Stimulated activated CD4-positive, alpha-beta T cell treated with anti-CD3 and anti-CD28 coated beads, Interleukin-1b, Interleukin-23, amount 100 ng/mL, for 1 hour (primary cell): ENCODE measurements at places on chromosomes 11 and 22.

- no peak for DNase-seq
Measured at GRCh38 chr11:61923166-61924063, 6.0 kb upstream of the RAB3IL1 start.

DNA sequence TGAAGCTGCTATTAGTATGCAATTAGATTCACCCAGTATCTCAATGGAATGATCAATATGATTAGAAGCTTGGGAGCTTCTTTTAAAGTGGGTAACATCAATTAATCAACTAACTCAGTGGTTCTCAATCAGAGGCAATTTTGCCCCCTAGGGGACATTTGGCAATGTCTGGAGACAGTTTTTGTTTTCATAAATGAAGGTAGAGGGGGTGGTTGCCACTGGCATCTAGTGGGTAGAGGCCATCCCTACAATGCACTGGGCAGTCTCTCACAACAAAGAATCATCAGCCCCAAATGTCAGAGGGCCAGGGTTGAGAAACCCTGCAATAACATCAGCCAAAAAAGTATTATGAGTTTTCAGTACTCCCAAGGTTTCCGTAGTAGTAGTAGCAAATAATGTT, 5.9 kb upstream of the AMOTL1 start:
- DNase-seq, result no peak

GRCh38 chr11:19946681-19947080, 213.6 kb downstream of the DBX1 start:
- no peak for DNase-seq

DNA sequence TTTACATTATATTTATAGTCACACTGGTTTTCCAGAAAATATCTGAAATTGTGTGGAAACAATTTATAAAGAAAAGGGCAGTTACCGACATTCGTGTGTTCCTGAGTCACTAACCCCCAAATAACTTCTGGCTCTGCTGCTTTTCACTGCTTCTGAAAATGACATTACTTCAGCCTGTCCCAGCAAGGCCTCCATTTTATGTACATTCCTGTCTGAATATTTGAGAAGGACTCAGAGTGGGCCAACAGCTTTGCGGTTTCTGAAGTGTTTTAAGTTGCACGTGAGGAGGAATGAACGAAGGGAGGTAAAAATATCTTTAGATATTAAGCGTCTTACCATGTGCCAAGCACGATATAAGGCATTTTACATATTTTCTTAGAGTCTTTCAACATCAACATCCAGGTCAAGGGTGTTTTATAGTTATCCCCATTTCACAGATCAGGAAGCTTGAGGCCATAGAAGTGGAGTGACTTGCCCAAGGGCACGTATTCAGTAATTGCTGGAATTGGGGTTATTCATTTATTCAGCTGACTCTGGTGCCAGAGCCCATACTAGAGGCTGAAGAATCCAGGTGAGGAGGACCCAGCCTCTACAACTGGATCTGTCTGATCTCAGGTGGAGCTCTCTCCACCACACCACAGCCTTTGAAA, 30.8 kb upstream of the WNT11 start:
- DNase-seq, result no peak

GRCh38 chr22:49951986-49952896, 8.3 kb upstream of the PIM3 start:
- DNase-seq, result no peak

DNA sequence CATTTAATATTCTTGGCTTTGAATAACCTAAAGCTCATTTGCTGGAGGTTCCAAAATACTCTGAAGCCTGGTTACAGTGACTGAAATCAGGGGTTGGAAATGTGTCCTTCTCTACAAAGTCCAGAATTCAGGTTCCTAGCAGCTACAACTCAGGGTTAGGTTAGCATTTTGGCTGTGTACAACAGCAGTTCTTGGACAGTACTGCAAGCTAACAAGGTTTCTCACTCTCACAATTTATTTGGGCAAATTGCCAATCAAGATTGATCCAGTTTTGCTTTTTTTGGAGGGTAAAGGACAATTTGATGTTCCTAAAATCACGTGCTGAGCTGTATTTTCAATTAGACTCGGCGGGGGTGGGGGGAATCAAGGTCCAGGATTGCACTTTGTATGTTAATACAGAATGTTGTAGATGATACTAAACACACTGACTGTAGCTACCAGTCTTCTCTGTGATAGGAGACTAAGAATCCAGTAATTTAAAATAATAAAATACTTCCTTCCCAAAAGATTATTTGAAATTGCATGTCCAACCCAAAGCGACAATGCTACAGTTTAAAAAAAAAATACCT, 49.7 kb upstream of the RAPSN start:
- no peak for DNase-seq

GRCh38 chr11:86442827-86443226, 68.1 kb downstream of the CCDC81 start:
- DNase-seq, result no peak

DNA sequence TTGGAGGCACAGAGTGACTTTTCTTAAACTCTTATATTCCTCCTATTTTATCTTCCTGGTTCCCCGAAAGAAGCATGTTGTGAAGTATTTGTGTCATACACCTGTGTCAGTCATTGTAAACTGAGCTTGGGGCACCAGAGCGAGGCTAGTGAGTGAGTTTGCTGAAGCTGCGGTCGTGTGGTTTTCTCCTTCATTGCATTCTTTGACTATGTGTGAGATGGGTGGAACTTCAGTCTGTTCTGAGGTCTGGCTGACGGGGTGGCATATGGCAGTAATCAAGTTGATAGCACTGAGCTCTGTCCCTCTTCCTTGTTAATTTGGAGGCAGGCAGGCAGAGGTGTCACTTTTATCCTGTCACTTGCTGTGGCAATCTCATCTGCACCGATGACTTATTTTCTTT, 4.2 kb downstream of the VPS26B start:
- DNase-seq, result no peak

DNA sequence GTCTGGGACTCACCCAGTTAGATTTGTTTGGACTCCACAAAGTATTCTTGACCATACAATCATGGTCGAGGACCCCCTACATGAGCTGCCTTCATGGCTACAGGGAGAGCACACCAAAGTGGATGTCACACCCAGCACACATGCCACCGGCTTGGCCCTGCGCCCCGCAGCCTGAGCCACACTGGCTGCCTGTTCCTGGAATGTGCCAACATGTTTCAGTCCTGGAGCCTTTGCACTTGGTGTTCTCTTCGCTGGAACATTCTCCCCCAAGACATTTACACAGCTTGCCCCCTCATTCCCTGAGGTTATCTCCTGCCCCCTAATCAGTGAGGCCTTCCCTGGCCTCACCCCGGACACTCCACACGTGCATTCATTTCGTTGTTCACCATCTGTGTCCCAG, 46.0 kb downstream of the PPARA start:
- DNase-seq, result no peak

GRCh38 chr22:42116848-42117424, 13.7 kb downstream of the CYP2D6 start:
- DNase-seq, result no peak

GRCh38 chr11:70066628-70067027, 11.5 kb upstream of the ANO1 start:
- DNase-seq, result no peak

DNA sequence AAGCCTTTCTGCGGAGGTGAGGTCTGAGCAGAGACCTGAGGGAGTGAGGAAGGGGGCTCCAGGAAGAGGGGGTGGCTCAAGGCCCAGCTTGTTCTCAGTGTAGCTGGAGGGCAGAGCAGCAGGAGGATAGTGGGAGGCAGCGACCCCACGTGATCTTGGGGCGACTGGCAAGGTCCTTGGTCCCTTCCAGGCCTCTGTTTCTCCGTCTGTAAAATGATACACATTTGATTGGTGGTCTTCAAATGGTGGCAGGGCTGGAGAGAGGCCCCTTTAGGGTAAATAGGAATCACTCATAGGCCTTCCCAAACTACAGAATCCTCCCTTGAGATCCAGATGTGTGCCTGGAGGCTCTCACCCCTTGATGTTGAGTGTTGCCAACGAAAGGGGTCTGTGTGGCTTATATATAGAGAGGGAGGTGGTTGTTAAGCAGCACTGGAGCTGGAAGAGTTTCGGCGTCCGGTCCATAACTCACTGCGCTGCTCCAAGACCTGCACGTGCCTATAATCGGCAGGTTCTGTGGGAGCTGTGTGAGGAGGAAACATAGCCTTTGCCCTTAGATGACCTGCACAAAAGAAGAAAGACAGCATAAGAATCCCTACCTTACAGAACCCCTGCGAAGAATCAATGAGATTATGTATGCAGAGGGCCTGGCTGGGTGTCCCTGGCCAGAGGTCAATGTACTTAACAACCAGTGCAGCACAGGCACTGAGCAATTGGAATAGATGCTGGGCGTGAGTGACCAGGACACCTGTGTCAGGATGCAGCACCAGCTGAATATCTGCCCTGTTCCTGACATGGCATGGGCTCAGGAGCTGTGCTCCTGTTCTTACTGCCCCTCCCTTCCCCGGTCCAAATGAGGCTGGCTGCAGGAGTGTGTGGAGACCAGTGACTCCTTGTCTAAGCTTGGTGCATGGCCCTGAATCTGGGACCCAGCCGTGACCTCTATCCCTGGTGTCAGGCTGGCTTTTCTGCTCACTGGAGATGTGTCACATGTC, 28.7 kb downstream of the OTOG start:
- DNase-seq, result no peak

DNA sequence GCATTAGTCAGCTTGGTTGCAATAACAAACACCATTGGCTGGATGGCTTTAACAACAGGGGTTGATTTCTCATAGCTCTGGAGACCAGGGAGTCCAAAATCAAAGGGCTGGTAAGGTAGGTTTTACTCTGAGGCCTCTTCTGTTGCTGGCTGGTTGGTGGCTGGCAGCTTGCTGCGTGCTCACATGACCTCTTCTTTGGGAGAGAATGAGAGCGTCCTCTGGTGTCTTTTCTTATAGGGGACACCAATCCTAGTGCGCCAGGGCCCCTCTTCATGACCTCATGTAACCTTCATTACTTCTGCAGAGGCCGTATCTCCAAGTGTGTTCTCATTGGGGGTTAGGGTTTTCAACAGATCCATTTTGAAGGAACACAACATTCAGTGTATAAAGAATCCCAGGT, 1308.3 kb downstream of the TBC1D22A start:
- no peak for DNase-seq

DNA sequence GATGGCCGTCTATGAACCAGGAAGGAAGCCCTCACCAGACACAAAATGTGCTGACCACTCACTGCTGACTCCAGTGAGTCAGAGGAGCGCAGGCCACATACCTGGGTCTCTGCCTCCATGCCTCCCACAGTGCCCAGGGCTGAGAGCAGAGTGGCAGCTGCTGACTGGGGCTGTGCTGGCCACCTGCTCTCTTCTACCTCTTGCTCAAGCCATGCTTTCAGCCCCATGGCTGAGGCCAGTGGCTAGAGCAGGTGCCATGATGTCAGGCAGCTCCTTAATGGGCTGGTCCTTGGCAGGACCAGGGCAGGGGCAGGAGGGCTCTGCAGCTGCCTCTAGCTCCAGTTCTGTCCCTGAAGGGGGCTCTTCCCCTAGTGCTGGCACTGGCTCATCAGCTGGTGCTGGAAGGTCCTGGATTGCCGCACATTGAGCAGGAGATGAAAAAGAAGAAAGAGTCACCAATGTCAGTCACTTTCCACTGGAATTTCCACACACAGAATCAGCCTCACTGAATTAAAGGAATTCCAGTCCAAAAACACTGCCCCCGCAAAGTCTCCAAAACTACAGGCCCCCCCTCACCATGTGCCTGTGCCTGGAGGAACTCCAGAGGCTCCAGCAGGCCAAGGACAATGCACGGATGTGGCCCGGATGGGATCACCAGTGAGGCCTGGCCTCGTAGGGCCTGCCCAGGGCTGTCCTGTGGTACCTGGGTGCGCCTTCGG, 86.4 kb downstream of the GGTLC2 start:
- DNase-seq, result no peak

GRCh38 chr11:106581399-106581798, 436.9 kb downstream of the GUCY1A2 start:
- no peak for DNase-seq

DNA sequence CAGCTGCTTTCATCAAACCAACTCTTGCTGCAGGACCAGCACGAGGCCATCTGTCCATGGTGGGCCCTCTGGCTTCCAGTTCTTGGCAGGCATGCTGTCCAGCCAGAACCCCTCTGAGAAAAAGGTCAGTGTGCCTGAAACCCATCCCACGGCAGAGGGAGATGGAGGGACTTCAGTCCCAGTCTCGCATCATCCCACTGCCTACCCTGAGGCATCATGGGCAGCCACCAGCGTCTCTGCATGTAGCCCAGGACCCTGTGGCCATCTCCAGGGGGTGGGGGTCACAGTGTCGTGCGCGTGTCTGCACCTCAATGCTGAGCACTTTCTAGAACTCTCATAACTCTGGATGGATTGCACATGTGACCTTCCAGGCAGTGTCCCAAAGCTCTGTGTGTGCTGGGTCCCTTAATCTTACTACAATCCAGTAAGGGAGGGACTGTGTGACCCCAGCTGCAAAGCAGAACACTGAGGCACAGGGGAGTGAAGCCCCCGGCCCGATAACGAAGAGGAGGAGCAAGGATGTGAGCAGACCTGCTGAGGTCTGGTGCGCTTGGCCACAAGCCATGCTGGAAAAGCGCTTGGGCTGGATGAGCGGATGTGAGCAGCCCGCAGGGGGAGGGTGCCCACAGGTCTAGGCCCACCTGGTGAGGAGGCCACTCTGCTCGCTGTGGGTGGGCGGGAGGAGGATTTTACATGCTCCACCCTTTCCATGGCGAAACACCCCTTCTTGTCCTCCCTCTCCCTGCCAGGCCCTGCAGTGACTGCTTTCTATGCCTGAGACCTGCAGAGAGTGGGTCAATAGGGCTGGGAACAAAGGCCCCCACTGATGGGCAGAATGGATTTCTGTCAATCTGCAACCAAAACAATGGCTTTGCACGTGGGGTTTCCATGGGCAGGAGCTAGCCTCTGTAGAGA, 1401.0 kb downstream of the BRD1 start:
- DNase-seq, result no peak

DNA sequence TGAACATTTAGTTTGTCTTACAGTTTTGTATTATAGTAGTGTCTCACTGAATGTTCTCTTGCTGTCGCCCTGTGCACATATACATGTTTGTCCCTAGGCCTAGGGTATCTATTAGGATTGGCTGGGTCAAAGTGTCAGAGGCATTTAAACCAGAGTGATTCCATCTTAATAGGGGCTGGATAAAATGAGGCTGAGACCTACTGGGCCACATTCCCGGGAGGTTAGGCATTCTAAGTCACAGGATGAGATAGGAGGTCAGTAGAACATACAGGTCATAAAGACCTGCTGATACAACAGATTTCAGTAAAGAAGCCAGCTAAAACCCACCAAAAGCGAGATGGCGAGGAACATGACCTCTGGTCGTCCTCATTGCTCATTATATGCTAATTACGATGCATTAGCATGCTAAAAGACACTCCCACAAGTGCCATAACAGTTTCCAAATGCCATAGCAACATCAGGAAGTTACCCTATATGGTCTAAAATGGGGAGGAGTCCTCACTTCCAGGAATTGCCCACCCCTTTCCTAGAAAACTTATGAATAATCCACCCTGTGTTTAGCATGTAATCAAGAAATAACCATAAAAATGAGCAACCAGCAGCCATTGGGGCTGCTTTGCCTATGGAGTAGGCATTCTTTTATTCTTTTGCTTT, 82.6 kb downstream of the LDLRAD3 start:
- no peak for DNase-seq

DNA sequence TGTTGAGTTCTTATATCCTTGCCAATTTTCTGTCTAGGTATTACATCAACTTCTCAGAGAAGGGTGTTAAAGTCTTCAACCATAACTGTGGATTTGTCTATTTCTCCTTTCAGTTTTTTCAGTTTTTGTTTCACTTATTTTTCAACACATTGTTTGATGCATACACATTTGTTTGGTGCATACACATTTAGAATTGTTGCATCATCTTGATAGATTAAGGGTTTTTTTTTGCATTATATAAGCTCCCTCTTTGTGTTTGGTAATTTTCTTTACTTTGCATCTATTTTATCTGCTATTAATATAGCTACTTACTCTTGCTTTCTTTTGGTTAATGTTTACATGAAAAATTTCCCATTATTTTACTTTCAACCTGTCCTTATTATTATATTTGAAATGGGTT, 20.8 kb upstream of the TRAF6 start:
- no peak for DNase-seq
